ENCODE measurements at places on chromosomes 12 and 14.

- DNase-seq, result no peak
Measured at GRCh38 chr14:61355892-61356325, 34.5 kb downstream of the PRKCH start.

- no peak for DNase-seq
Measured at GRCh38 chr12:15540469-15540872, 218.2 kb downstream of the PTPRO start.

DNA sequence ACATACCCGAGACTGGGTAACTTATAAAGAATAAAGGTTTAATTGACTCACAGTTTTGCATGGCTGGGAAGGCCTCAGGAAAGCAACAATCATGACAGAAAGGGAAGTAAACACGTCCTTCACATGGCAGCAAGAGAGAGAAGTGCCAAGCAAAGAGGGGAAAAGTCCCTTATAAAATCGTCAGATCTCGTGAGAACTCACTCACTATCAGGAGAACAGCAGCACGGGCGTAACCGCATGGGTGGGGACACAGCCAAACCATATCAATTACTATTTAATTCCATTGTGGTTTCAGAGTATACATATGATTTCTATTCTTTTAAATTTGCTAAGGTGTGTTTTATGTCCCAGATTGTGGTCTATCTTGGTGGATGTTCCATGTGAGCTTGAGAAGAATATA is 117.9 kb downstream of the SCAF11 start:
- DNase-seq, result no peak

- no peak for DNase-seq
Measured at GRCh38 chr12:101027200-101027599, 182.8 kb downstream of the SLC5A8 start.

DNA sequence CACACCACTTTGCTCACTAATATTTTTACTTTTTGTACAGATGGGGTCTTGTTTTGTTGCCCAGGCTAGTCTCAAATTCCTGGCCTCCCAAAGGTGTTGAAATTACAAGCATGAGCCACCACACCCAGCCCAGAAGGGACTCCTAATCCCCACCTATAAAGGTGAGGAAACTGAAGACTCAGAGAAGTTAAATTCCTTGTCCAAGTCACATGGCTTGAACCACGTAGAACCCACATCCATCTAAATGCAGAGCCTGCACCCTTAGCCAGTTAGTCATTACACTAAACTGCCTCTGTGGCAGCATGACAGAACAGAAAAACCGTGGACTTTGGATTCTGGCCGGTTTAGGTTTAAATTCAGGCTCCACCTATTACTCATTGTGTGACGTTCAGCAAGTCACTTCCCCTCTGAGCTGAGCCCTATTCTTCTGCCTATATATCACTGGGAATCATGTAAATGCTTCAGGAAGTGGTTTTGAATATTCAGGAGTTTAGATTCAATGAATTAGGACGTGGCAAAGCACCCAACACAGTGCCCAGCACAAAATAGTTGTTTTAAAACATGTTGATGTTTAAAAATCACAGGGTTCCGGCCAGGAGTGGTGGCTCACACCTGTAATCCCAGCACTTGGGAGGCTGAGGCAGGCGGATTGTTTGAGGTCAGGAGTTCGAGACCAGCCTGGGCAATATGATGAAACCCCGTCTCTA is 3.0 kb upstream of the CORO1C start:
- no peak for DNase-seq

All from C1 segment of cervical spinal cord (tissue), 14 donors.